ENCODE measurements at places on chromosomes 2 and 18. TPM values are rescaled to one million over a fixed set of nuclear protein-coding genes. Genes with fewer than 3 reads are reported as not detected.

DNA sequence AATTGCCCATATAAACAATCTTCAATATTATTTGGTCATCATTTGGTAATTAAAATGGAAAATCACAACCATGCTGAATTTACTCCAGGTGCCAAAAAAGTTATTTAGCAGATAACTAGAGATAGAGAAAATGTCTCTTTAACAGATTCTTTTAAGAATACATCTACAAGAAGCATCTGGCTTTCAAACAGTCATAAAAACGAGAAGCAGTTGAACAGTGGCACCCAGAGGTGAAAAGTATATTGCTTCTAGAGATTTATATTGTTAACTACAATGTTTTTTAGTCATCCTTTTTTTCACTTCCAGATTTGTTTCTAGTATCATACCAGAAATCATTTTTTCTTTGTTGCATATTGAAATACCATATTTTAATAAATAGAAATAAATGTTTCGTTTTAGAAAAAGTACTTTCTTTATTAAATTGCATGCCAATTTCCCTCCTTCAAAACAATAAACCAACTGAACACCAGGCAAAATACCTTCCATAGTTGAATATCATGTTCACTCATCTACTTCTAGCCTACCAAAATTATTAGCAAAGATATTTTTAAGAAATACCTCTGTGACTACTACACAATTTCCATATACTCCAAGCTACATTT, 65.4 kb upstream of the HNRNPA3 start:
- H3K4me3 ChIP-seq: no peak overlapping the region
- no peak for DNase-seq
- H3K36me3 ChIP-seq: no peaks in the 10 kb centered on the region
- peaks cover 13% of the 10 kb centered on the region for H3K27me3 ChIP-seq

DNA sequence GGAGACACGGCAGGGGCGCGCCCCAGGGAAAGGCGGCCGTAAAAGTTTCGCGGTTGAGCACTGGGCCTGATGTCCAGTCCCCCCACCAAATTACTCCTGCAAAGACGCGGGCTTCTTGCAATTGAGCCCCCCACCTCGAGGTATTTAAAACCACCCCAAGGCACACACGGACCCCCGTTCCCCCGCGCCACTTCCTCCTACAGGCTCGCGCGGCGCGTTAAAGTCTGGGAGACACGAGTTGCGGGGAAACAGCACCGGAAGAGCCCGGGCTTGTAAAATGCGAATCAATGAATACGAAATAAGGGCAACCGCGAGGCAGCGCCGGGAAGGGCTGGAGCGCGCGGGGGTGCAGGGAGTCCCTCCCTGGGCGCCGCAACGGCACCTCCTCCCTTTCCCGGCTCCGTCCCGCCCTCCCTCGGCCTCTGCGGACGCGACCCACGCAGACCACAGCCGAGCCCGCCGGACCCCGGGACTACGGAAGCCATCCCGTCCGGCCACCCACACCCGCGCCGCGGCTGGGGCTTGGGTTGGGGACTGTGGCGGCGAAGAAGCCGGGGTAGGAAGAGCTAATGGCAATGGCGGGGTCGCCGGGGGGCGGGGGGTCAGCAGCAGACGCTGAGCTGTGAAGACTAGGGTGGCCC, 918 bp upstream of the NETO1 start:
- H3K36me3 ChIP-seq: peaks cover 3% of the 10 kb centered on the region
- DNase-seq: peak; percentile 17
- H3K27me3 ChIP-seq: peaks cover 28% of the 10 kb centered on the region

DNA sequence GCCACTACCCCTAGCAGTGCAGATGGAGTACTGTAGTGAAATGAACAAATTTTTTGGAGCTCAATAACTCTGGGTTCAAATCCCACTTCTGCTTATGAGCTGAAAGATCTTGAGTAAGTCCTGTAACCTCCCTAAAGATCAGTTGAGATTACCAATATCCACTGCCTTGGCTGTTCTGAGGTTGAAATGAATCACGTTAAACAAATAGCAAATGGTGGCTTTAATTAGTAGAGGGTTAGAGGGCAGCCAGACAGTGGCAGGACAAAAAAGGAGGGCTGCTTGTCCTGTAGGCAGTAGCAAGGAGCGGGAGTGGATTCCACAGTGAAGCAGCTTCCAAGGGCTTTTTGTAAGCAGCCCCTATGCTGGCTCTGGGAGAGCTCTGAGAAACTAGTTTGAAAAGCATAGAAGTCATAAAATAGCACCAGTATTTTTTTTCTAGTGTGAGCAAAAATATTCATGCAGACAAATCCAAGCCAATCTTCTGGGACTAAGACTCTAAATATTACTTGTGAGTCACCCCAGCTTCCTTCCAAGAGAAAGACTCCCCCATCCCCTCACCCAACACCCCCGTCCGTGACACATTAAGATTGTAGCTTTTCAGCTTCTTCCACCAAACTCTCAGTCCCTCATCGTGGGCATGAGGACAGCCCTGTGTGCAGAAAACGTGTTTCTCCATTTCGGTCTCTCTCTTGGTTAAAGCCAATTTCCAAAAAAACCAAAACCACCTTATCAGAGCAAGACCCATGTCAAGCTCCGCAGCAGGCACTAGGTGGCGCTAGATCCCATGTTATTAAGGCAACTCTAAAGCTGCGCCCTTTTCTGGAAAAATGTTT, 123.5 kb upstream of the LGALSL start:
- H3K27me3 ChIP-seq: no peaks in the 10 kb centered on the region
- no peak overlapping the region for H3K27ac ChIP-seq

- DNase-seq: no peak
- H3K4me1 ChIP-seq: peaks cover 65% of the 10 kb centered on the region
- no peak overlapping the region for H3K27ac ChIP-seq
- peak overlapping the region; percentile 16 for H3K4me3 ChIP-seq
- H3K27me3 ChIP-seq: peaks cover 95% of the 10 kb centered on the region
Measured at GRCh38 chr2:236163471-236164200, 4.5 kb downstream of the GBX2 start.

DNA sequence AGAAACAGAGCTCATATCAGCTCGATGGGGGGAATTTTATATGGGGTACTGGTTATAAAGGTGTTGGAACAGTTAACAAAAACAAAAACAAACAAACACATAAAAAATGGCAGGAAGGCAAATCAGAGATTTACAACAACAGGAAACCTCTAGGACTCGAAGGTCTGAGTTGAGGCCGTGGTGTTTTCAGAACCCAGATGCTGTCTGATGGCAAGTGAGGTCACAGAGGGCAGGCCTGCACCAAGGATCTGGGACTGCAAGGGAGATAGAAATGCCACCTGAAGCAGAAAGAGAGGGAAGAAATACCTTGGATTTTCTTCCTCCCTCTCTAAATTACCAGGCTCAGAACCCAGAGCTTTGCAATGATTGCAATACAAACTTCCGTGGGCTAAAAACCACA, 429.5 kb downstream of the ZNF521 start:
- DNase-seq: no peak
- no peak overlapping the region for H3K4me3 ChIP-seq
- peaks cover 6% of the 10 kb centered on the region for H3K4me1 ChIP-seq

NAGK gene
- 41.2 TPM for total RNA-seq

Measured in spinal cord (tissue), 10 donors.